Activated B cell treated with CpG ODN at 0.5 μM for 24 hours (primary cell): ENCODE measurements at places on chromosomes 7 and 10.

- no peak for DNase-seq
Observed at GRCh38 chr10:70404787-70405036, 767 bp downstream of the EIF4EBP2 start.

DNA sequence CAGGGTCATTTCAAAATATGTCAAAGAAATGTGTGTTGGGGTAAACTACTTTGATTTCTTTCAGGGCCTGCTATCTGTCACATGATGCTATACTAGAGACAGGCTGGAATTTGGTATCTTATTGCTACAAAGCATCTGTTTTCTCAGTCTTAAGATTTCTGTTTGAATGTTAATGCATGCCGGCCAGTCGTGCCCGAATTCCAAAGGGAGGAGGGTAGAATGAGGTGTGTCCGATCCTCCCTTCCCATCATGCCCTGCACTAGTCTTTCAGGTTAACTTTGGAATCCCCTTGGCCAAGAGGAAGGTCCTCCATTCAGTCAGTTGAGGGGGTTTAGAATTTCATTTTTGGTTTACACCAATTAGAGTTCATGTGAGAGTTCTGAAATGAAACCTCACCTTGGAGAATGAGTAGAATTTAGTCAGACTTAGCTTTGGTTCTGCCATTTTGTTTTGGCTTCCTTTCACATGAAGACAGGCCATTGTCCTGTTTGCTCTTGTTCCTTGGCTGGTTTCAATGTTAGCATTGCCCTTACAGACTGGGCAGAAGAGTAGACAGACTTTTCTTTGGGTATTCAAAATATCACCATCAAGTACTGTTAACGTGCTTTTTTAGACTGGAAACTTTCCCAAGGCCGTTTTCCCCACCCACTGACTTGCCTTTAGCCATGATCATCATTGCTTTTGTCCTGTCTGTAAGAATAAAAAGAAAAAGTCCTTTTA, 95.8 kb downstream of the CAMK1D start:
- no peak for DNase-seq

DNA sequence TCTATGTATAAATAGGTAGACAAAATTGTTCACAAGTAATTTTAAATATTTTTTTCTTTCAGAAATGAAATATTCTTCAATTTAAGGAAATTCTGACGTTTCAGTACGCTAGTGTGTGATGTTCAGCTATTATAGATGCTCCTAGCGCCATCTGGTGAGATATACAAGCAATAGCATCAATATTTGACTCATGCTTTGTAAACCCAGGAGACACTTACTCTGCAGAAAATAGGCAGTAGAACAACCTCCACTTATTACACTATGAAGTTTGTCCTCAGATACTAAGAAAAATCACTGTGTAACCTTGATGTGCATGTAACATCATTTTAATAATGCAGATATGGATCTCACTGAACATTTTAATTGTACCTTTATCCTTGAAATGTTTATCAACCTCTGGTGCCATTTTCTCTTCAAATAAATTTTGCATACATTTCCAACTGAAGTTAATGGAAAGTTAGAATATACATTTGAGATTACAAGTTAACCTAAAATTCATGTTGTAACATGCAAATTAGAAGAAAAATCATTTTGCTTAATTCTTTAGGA, 151.5 kb upstream of the FAM3C start:
- DNase-seq: no peak

DNA sequence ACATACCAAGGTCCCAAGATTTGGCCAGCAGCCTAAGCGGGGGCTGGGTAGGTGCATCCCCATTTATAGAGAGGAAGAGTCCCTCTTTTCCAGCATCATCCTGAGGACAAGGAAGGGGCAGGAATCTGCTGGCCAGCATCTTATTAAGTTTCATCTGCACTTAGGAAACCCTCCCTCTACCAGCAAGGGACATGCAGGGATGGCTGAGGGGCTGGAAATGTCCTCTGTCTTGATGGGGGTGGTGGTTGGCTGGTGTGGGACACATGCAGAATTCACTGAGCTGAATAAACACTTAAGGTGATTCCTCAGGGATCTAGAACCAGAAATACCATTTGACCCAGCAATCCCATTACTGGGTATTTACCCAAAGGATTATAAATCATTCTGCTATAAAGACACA, 42.1 kb downstream of the NOD1 start:
- no peak for DNase-seq

- no peak for DNase-seq
Observed at GRCh38 chr7:40965774-40966173, 737.1 kb downstream of the INHBA start.

DNA sequence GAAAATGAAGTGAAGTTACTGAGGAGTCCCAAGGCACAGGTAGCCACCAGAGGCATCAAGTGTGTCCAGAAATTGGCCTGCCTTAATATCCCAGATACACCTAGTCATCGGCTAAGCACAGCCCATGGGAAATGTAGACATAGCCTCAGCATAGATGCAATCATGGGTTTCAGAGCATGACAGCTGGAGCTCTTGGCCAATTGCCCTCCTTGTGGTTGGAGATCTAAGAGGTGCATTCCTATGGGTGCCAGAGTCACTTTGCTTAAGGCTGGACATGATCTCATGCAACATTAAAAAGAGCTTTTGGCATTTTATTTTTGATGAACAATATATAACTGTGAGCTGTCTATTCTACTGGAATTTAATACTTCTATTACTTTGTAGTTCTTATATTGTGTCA, 758.0 kb upstream of the LRRTM3 start:
- DNase-seq: no peak

GRCh38 chr10:124723826-124724225, 20.4 kb downstream of the FAM53B start:
- no peak for DNase-seq

- no peak for DNase-seq
Observed at GRCh38 chr10:77721815-77722214, 84.2 kb upstream of the KCNMA1 start.

DNA sequence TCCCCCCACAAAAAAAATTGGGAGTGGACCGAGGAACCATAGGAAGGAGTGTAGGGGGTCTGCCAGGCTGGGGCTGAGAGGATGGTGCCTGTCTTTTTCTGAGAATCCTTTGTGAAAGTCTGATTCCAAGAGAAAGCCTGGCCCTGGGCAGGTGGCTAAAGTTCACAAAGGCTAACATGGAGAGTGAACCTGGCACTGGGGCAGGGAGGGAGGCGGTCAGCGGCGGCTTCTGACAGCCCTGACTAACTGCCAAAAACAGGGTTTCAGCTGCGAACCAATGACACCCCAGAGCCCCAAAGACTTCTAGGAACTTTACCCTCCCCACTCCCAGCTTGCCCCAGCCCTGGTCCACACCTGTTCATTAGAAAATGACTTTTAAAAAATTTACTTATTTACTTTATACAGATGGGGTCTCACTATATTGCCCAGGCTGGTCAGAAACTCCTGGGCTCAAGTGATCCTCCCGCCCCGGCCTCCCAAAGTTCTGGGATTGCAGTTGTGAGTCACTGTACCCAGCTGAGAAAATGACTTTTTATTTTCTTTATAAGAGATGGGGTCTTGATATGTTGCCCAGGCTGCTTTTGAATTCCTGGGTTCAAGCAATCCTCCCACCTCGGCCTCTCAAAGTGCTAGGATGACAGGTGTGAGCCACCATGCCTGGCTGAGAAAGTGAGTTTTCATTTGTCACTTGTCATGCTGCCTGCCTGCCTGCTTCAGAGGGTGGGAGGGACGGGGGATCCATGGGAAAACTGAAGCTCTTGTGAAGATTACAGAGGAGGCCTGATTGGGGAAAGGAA, 61.0 kb upstream of the DUSP5 start:
- DNase-seq: no peak

DNA sequence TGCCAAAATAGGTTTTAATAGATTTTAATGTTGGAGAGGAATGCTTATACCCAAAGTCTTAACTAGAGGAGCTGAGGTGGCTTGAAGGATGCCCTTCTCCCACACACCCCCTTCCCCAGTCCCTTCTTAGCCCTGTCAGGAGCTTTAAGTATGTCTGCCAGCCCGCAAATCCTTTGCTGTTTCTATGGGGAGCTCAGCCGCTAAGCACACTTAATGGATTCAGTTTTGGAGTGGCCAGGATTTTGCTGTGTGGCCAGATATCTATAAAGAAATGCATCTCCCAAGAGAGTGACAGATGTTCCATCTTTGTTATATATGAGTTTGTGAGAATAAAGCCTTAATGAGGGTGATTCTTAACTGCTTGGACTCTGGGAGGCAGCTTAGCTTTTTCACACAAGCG, 152.9 kb upstream of the ZNF32 start:
- no peak for DNase-seq

- DNase-seq: no peak
Observed at GRCh38 chr10:100006243-100006886, 3.4 kb downstream of the DNMBP start.

DNA sequence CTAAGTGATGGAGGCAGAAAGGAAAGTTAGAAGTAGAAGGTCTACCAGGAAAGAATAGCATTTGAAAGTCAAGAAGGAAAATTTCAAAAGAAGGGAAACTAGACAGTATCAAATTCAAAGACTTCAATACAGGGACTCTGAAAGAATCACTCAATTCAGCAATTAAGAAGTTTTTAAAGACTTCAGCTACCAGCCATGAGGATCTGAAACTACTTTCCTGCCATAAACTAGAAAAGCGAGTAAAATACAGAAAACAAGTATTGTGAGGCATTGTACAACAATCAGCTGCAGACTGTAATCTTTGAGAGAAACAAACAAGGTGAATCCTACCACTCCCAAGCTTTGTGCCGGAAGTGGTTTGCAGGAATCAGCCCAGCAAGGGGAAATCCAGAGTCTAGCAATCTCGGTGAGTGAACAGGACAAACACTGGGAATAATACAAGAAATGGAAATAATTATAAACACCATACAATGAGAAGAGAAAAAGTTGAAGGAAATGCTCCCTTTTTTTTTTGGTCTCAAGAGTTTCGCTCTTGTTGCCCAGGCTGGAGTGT, 62.4 kb downstream of the ARHGAP12 start:
- DNase-seq: no peak

DNA sequence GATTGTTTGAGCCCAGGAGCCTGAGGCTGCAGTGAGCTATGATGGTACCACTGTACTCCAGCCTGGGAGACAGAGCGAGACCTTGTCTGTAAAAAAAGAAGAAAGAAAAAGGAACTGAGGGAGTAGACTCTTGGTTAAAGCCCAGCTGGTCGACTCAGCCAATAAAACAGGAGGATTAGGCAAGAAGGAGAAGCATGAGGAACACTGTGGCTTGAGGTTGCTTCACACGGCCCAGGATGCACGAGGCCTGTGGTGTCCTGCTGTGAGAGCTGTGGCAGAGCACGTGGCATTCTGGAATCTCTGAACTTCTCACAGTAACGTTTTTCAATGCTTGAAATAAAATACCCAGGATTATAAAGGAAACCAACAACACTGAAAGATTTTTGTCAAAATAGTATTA, 93.3 kb downstream of the CUL2 start:
- no peak for DNase-seq

DNA sequence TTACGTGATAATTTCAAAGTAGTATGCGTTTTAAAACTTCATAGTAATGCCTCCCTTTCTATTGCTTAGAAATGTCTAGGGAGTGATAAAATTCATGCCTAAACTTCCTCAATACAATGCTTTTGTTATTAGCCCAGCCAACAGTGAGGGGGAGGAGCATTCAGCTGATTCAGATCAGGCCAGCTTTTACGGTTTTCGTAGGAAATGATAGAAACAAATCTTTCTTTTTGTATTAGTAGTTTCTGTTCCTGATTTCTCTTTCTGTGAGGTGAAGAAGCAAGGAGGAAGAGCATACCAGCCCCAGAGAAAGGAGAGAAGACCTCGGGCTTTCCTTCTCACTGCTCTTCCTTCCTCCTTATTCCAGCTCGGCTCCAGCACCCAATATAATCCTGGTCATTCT, 35.2 kb upstream of the ITPRID1 start:
- DNase-seq: no peak

GRCh38 chr10:129099992-129100391, 367.0 kb upstream of the MGMT start:
- DNase-seq: no peak

GRCh38 chr10:11197266-11197712, 179.6 kb downstream of the CELF2 start:
- DNase-seq: no peak

DNA sequence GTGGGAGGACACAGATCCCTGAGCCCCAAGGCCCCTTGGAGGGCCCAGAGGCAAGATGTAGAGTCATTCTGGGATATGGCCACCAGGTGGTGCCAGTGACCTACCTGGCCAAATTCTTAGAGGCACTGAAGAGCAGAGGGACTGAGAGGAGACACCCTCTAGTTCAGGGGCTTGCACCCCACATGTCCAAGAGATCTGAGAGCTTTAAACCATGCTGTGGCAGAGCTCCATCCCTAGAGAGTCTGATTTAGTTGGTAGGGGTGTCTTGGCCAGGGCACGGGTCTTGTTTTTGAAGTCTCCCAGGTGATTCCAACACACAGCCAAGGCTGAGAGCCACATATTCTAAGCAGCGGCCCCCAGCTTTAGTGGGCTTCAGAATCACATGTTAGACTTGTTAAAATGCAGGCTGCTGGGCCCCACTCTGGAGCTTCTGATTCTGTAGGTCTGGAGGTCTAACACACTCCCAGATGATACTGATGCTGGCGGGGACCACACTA, 52.5 kb downstream of the PRF1 start:
- DNase-seq: peak; percentile 58

DNA sequence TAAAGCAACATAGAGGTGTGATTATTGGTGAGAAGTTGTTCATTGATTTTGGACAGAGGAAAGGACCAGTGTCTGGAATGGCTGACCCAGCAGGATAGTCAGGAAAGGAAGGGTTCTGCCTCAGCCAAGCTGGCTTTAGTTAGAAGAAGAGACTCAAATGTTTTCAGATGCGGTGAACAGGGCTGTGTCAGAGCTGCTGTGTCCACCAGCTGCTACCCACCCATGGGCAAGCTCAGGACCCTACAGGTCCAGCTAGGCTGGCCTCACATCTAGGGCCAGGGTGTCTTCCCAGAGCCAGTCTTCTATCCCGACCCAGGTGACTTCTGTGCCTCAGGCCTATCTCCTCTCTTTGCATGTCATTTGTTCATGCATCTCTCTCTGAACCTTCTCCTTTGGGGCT, 37.3 kb upstream of the CXCL12 start:
- no peak for DNase-seq

DNA sequence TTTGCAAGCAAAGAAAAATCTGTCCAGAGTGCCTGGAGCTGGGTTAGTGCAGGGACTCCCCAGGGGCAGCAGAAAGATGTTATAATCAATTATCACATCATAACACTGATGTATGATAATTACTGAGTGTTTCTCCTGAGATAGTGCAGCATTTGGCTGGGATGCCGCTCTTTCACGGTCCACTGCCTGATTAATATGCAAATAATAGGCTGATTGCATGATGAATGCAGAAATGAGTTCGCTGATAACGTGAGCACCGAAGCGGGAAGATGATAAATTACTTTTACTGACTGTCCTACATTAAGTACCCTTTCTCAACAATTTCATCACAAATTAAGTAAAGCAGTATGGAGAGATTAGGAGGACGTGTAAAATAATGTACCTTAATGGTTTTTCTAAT, 71.4 kb upstream of the SH2B2 start:
- DNase-seq: no peak

GRCh38 chr7:70143075-70144044, 545.1 kb downstream of the AUTS2 start:
- no peak for DNase-seq

DNA sequence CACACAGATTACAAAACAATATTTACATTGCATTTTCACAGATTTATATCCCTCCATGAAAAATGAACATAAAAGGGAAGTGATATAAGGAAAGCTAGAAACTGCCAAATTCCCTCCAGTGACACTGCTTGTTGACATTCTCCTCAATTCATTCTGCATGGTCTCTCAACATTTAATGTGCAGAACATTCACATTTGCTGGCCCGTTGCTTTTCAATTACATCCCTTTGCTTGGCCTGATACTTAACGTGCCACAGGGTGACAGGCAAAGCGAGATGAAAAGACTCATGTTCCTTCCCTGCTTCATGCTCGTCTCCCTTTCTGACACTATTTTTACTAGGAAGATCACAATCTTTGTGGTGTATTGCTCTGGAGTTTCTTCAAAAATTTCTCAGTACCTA, 1019.7 kb upstream of the LRRN3 start:
- no peak for DNase-seq
